ENCODE measurements at places on chromosomes 12 and 14. TPM values are rescaled to one million over a fixed set of nuclear protein-coding genes. Genes with fewer than 3 reads are reported as not detected.

GRCh38 chr12:127964717-127965116, 302.3 kb upstream of the TMEM132C start:
- no peaks in the 10 kb centered on the region for H3K36me3 ChIP-seq
- H3K27ac ChIP-seq: no peak overlapping the region
- H3K27me3 ChIP-seq: no peaks in the 10 kb centered on the region
- no peak for DNase-seq
- no peaks in the 10 kb centered on the region for H3K4me1 ChIP-seq

- no peak overlapping the region for H3K27ac ChIP-seq
- no peaks in the 10 kb centered on the region for H3K4me1 ChIP-seq
- no peaks in the 10 kb centered on the region for H3K27me3 ChIP-seq
- H3K36me3 ChIP-seq: no peaks in the 10 kb centered on the region
- no peak for DNase-seq
Measured at GRCh38 chr14:69919815-69920214, 40.6 kb downstream of the SMOC1 start.

DNA sequence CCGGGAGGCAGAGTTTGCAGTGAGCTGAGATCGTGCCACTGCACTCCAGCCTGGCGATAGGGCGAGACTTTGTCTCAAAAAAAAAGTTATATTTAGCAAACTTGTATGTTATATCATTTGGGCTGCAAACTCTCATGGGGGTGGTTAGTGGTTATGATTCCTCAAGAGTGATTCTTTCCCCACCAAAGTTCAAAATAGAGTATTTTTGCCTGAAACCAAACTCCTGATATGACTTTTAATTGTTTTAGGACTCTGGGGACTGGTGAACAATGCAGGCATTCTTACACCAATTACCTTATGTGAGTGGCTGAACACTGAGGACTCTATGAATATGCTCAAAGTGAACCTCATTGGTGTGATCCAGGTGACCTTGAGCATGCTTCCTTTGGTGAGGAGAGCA, 18.6 kb downstream of the HSD17B6 start:
- H3K4me1 ChIP-seq: no peaks in the 10 kb centered on the region
- no peaks in the 10 kb centered on the region for H3K36me3 ChIP-seq
- H3K27ac ChIP-seq: no peak overlapping the region
- H3K4me3 ChIP-seq: no peak overlapping the region

DNA sequence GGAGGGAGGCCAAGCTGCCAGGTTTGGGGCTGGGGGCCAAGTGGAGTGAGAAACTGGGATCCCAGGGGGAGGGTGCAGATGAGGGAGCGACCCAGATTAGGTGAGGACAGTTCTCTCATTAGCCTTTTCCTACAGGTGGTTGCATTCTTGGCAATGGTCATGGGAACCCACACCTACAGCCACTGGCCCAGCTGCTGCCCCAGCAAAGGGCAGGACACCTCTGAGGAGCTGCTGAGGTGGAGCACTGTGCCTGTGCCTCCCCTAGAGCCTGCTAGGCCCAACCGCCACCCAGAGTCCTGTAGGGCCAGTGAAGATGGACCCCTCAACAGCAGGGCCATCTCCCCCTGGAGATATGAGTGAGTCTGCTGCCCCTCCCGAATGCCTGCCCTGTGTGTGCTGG, 432 bp downstream of the IL25 start:
- no peak overlapping the region for H3K27ac ChIP-seq
- DNase-seq: no peak
- no peaks in the 10 kb centered on the region for H3K36me3 ChIP-seq

GRCh38 chr12:79782172-79782900, 91.6 kb upstream of the PAWR start:
- peaks cover 15% of the 10 kb centered on the region for H3K36me3 ChIP-seq
- H3K4me3 ChIP-seq: no peak overlapping the region
- no peaks in the 10 kb centered on the region for H3K4me1 ChIP-seq
- H3K27ac ChIP-seq: no peak overlapping the region
- peak; percentile 63 for DNase-seq

GRCh38 chr12:24561411-24561871, 387.5 kb downstream of the BCAT1 start:
- peaks cover 32% of the 10 kb centered on the region for H3K27me3 ChIP-seq
- peak overlapping the region; percentile 89 for H3K27ac ChIP-seq
- no peaks in the 10 kb centered on the region for H3K36me3 ChIP-seq
- peak; percentile 60 for DNase-seq

DNA sequence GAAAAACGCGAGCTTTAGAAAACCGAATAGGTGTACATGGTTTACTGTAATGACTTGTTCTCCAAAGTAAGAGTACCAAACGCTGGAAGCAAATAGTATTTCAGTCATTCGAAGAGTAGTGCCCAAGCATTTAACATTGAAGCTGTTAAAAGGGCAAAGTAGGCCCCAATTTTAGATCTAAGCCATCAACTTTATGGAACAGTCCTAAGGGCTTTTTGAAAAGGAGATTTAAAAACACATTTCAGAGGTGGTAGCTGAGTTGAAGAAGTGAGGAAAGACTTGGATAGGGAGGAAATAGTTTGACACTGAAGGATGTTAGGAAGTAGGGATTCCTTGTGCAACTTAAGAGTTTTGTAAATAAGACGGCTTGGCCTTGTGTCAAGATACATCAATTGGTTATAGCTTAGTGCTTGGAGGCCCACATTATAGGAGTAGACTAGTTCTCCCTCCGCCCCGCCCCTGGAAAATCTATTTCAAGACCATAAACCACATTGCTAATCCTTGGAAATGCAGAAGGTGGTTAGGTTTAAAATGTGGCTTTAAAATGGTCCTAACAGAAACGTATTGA, 783 bp upstream of the TUBA1B start:
- peaks cover 30% of the 10 kb centered on the region for H3K36me3 ChIP-seq
- H3K27ac ChIP-seq: peak overlapping the region; percentile 96
- peaks cover 22% of the 10 kb centered on the region for H3K4me1 ChIP-seq
- no peaks in the 10 kb centered on the region for H3K27me3 ChIP-seq
- peak overlapping the region; percentile 54 for H3K4me3 ChIP-seq

DNA sequence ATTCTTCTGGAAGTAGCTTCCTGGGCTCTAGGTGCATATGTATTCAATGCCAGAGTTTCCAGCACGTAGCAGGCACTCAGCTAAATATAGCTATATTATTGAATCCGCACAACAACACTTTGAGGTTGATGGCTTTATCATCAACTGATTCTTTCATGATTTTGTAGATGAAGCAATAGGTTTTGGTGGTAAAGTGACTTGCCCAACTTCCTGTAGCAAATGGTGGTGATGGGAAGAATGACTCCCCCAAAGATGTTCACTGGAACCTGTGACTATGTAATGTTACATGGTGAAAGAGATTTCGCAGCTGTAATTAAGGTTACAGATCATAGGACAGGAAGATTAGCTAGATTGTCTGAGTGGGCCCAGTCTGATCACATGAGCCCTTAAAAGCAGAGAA, 3.2 kb downstream of the TDRD9 start:
- no peak for DNase-seq
- H3K4me3 ChIP-seq: no peak overlapping the region
- no peaks in the 10 kb centered on the region for H3K36me3 ChIP-seq
- H3K27me3 ChIP-seq: peaks cover 13% of the 10 kb centered on the region
- H3K27ac ChIP-seq: no peak overlapping the region

- no peaks in the 10 kb centered on the region for H3K36me3 ChIP-seq
- H3K27me3 ChIP-seq: no peaks in the 10 kb centered on the region
- no peak overlapping the region for H3K4me3 ChIP-seq
Measured at GRCh38 chr14:77406086-77406485, 17.2 kb downstream of the NOXRED1 start.

DNA sequence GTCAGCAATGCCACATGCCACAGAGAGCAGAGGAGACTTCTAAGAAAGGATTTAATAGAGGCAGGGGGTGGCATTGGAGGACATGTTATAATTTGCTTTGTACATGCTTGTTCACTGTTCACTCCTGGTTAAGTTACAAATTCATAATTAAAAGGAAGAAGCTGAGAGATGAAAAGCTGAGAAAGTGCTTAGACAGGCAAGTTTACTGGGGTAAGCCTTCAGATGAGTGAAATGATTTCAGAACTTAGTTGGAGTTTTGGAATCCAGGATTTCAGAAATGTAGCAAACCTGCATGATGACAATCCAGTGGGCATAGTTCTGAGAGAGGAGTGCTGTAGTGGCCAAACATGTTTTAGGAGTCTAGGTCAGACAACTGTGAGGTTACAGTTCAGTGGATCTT, 67.3 kb upstream of the FBXO33 start:
- no peak for DNase-seq
- H3K27ac ChIP-seq: no peak overlapping the region
- no peaks in the 10 kb centered on the region for H3K27me3 ChIP-seq
- no peaks in the 10 kb centered on the region for H3K4me1 ChIP-seq

DNA sequence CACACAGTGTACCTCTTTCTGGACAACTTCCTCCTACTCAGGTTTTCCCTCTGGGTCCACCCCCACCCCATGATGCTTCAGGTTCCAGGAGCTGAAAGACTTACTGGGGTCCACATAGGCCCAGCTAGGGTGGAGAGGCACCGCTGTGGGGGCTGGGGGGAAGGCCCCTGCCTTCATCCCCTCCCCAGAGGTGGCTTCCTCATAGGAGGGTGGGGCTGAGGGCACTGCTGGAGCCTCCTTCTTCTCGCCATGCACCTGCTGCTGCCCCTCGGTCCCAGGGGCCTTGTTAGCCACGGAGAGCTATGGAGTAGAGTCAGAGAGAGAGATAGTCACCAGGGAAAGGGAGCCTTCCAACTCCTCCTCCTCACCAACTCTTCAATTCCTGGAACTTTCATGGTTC, 2.7 kb downstream of the FAIM2 start:
- no peaks in the 10 kb centered on the region for H3K36me3 ChIP-seq
- no peak overlapping the region for H3K27ac ChIP-seq
- H3K4me1 ChIP-seq: peaks cover 28% of the 10 kb centered on the region

- H3K27me3 ChIP-seq: no peaks in the 10 kb centered on the region
- no peak overlapping the region for H3K4me3 ChIP-seq
- H3K4me1 ChIP-seq: peaks cover 6% of the 10 kb centered on the region
- no peak overlapping the region for H3K27ac ChIP-seq
- DNase-seq: peak; percentile 68
Measured at GRCh38 chr12:80195074-80195726, 95.9 kb downstream of the OTOGL start.

GRCh38 chr14:83301791-83302190, 1768.1 kb upstream of the SEL1L start:
- no peak for DNase-seq
- H3K4me1 ChIP-seq: no peaks in the 10 kb centered on the region
- no peak overlapping the region for H3K4me3 ChIP-seq
- no peaks in the 10 kb centered on the region for H3K27me3 ChIP-seq
- no peaks in the 10 kb centered on the region for H3K36me3 ChIP-seq
- H3K27ac ChIP-seq: no peak overlapping the region

GRCh38 chr12:53593031-53593430, 33.2 kb downstream of the ATF7 start:
- no peaks in the 10 kb centered on the region for H3K36me3 ChIP-seq
- H3K4me1 ChIP-seq: peaks cover 37% of the 10 kb centered on the region
- no peak overlapping the region for H3K4me3 ChIP-seq
- no peak for DNase-seq

DNA sequence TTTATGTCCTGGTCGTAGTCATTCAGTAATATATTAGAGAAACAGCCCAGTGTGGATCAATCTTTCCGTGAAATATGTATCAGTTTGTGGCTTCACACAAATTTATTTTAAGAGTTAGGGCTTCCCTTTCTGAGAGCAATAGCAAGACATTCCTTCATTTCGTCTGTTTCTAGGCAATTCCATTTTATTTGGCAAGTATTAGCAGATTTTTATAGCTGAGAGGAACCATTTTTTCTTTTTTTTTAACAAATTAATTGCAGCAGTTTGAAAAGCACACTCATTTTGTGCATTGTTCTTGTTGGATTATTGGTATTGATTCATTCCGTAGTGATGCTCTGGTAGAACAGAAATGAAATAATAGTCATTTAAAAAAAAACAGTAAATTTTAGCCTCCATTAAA, 132.9 kb downstream of the SRGAP1 start:
- no peaks in the 10 kb centered on the region for H3K4me1 ChIP-seq
- H3K27ac ChIP-seq: no peak overlapping the region
- no peak overlapping the region for H3K4me3 ChIP-seq

DNA sequence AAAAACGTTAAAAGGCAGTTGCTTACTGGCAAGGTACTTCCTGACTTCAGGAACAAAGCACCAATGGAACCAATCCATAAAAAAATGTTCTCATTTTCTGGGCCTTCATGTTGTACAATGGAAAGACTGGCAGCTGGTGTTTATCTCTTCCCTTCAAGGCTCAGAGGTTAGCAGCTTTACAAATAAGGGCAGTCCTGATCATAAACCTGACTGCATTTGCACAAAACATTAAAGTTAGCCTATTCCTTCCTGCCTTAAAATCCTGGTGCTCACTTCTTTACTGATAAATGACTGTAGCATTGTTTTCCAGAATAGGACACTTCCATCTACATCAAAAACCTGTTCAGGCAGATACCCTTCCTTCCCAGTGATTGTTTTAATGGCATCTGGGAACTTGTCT, 19.2 kb downstream of the IL26 start:
- no peaks in the 10 kb centered on the region for H3K36me3 ChIP-seq

DNA sequence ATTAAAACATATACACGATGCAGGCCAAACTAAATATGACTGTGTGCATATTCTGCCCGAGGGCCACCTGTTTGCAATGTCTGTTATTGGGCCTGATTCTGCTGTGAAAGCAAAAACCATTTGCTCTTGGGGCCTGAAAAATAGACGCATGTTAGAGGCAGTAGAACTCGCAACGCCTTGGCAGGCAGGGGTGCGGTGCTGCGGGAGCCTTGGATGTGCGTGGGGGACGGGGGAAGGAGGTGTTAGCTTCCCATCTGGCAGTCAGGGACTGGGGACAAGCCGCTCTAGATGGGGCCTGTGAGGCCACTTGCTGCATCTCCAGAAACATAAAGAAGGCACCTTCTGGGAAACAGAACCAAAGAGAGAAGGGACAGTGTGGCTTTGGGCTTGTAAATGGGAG, 216.3 kb downstream of the PHETA1 start:
- DNase-seq: no peak
- no peaks in the 10 kb centered on the region for H3K4me1 ChIP-seq
- no peaks in the 10 kb centered on the region for H3K36me3 ChIP-seq
- no peak overlapping the region for H3K4me3 ChIP-seq
- H3K27me3 ChIP-seq: peaks cover 30% of the 10 kb centered on the region

DNA sequence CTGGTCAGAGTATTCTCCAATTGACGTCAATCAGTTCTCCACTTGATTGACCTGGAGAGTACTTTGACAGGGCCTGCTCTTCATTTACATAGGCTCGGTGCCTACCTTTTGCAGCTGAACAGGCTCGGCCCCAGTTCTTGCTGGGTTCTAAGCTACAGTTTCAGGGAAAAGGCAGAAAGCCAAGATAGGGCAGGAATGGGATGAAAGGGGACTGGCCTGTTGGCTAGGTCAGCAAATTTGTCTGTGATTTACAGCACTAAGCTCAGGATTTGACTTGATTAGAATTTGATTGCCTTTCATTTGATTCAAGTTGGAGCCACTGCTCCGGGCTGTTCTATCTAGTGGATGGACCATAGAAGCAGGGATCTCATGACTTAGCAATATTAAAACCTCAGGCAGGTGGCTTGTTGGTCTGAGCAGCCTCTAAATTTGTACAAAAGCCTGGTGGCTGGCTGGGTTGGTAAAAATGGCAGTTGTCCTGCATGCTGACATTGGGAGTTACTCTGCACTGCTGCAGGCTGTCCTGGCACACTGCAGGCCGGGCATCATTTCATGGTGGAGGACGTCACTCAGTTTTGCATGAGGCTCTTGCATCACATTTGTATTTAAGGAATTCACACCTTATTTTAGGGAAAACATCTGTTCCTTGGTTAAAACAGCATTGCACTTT, 71.8 kb downstream of the BICD1 start:
- no peak overlapping the region for H3K27ac ChIP-seq
- H3K36me3 ChIP-seq: no peaks in the 10 kb centered on the region
- no peak for DNase-seq
- H3K27me3 ChIP-seq: no peaks in the 10 kb centered on the region

The SAV1 gene
- 16.2 TPM for total RNA-seq

The DPY19L2 gene
- 7.3 TPM for total RNA-seq

The NTS gene
- 1.1 TPM for total RNA-seq

The OR4E1 gene
- not detected for total RNA-seq

The NPFF gene
- total RNA-seq: 0.98 TPM

The CPNE6 gene
- not detected for total RNA-seq

The RXYLT1 gene
- total RNA-seq: 17.7 TPM
